ENCODE measurements at places on chromosomes 1 and 21.

DNA sequence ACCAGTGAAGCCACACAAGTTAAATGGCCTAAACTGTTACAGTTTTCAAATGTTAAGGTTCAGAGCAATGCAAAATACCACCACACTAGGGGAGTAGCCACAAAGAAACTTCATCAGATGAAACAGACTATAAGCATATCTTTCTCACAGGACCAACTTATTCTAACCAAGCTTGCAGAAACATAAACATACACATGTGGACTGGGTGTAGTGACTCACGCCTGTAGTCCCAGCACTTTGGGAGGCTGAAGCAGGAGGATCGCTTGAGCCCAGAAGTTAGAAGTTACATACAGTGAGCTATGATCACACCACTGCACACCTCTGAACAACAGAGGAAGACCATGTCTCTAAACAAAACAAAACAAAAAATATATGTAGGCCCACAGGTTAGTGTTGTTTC is 17.3 kb downstream of the WDR47 start:
- peak; percentile 6 for DNase-seq

DNA sequence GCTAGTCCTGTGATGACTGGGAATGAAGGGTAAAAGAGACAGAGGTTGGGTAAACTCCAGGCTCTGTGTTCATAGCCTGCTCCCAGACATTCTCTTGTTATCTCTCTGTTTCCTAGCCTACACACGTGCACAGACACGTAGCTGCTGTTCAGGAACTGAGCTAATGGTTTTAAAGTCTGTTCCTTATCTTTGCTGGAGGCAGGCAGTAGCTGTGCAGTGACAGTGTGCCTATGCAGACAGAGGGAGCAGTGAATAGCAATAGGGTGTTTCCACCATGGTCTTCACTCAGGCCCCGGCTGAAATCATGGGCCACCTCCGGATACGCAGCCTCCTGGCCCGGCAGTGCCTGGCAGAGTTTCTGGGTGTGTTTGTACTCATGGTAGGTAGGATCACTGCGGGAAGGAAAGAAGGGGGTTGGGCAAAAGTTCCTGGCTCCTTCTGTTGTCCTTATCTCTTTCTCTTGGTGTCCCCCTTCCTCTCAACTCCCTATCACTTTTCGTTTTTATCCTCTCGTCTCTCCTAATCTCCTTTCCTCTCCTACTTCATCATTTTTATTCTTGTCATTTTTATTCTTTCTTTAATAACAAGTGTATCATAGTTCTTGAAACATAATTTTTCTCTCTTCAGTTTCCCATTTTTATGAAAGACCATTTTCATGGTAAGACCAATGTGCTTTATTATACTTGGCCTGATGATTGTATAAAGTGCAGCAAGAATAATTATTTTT is at the start of gene AQP10:
AQP10 (plus strand) TSS at position 212 of the 727 bp plus-strand sequence; CDS start at position 275, 63 bp downstream.
- DNase-seq, result no peak

DNA sequence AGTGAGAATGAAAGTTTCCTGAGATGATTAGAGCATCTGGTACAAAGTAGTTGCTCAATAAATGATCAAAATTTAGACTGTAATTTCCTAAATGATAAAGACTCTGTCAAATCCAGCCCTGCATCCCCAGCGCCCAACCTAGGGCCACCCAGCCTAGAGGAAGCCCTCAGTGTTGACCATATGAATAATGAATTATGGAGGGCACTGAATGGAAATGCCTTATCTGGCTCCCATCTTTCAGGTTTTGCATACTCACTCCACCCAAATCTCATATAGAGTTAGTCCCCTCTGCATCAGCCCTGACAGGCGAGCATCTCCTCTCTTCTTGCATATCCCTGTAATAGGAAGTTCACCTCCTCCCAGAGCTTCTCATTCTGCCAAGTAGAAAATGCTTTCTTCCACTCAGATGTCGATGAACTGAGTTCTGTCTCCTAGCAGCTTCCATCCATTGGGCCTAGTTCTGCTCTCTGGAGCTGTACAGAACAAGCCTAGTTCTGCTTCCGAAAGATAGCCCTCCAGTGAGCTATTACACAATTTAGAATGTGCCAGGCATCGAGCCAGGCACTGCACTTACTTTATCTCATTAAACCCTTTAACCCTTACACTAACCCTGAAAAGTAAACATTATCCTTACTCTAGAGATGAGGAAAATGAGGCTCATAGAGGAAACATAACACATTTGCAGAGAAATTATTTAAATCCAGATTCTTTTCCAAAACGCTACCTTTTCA is 20.9 kb downstream of the COA7 start:
- no peak for DNase-seq

GRCh38 chr21:43024439-43025136 is 50.2 kb downstream of the PKNOX1 start:
- no peak for DNase-seq

DNA sequence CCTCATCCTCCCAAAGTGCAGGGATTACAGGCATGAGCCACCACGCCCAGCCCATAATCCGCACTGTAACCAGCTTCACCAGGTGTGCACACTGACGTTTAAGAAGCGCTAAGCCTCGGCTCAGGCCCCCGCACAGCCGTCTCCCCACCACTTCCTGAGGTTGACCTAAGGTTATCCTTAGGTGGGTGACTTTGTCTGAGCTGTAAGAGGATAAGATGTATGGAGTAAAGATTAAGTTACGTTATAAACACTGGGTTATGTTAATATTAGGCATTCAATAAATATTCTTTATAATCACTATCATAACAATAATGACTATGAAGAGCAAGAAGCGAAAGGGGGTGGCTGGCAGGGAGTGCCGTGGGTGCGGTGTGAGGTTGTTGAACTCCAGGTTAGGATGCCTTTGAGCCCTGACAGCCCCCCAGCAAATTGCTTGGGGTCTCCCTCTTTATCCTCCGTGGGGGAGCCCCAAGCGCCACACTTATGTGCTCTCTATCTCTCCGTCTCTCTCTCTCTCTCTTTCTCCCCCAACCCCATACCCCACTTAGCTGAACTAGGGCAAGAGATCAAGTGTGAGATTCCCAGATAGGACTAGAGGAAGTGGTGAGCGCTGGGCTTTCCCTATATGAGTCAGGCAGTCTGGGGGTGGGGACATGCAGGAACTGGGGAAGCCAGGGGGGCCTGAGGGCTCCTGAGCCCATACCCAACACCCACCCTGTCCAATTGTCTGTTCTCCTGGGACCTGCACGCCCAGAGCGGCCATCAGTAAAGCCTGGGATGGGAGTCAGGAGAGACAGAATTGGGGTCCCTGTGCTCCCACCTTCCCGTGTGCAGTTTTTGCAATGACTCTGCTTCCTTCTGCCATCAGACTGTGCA is 7.6 kb downstream of the EFHD2 start:
- peak; percentile 68 for DNase-seq

GRCh38 chr21:42051788-42052187 is 19.3 kb upstream of the UMODL1 start:
- DNase-seq, result no peak

DNA sequence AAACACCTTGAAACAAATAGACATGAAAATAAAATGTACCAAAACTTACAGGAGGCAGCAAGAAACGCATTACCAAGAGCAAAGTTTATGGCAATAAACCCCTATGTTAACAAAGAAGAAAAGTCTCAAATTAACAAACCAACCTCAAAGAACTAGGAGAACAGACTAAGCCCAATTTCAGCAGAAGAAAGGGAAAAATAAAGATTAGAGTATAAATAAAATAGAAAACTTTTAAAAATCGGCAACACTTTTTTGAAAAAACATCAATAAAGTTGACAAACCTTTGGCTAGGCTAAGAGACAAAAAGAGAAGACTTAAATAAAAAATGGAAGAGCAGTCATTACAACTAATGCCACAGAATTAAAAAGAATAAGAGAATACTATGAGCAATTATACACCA is 42.7 kb downstream of the SLC30A10 start:
- DNase-seq, result no peak

- DNase-seq, result no peak
Measured at GRCh38 chr1:220726634-220727033, 21.5 kb upstream of the MTARC2 start.

GRCh38 chr21:16389643-16390042 is 659.9 kb downstream of the USP25 start:
- DNase-seq, result no peak

GRCh38 chr1:58006421-58007046 is 540.0 kb downstream of the OMA1 start:
- DNase-seq, result no peak

DNA sequence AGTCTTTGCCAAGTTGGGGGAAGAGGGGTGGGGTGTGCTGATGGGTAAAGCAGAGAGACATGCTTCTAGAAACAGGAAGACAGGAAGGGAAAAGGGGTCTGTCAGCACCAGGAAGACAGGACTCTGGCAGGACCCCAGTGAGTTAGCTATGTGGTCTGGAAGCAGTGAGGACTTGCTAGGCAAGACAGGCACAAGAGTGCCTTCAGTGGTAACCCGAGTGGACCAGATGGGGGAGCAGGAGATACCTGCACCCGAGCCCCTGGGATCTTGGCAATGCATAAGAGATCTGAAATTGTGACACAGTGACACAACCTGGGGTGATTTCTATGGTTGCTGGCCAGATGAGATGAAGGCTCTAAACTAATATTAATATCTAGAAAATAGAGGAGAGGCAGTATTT is 7.0 kb downstream of the TLR5 start:
- no peak for DNase-seq

GRCh38 chr1:87132284-87132870 is 196.3 kb upstream of the LMO4 start:
- no peak for DNase-seq

DNA sequence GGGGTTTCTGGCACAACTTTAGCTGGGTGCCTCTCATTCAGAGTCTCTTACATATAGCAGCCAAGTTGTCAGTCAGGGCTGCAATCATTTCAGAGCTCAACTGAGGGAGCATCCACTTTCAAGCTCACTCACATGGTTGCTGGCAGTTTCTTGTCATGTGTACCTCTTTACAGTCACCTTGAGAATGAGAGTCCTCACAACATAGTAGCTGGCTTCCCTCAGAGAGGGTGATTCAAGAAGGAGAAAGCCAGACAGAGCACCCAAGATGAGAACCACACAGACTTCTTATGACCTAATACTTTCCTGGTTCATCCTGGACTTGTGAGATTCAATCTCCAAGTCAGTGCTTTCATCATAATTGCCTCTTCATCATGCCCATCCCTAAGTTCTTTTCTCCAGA is 57.2 kb downstream of the DPT start:
- no peak for DNase-seq

GRCh38 chr1:161037661-161038522 is 872 bp downstream of the TSTD1 start:
- no peak for DNase-seq

DNA sequence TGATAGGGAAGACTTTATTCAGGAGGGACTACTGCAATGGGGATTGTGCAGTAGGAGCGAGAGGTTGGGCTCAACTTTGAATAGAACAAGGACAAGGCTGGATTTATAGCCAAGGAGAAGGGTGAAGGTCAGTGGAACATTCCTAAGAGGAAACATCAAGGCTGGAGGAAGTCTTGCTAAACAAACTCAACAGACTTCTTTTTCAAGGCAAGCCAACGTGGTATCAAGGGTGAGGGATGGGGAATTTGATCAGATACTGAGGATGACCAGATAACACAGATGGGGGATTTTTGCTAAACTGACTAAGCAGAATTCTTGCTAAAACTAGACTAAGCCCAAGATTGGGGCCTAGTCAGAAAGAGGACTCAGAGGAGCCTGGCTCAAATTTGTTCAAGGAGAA is 107.3 kb downstream of the DUSP10 start:
- DNase-seq, result no peak

- peak; percentile 4 for DNase-seq
Measured at GRCh38 chr1:19557609-19558051, 72.3 kb upstream of the CAPZB start.

- no peak for DNase-seq
Measured at GRCh38 chr1:23039308-23039826, 20.1 kb downstream of the KDM1A start.

DNA sequence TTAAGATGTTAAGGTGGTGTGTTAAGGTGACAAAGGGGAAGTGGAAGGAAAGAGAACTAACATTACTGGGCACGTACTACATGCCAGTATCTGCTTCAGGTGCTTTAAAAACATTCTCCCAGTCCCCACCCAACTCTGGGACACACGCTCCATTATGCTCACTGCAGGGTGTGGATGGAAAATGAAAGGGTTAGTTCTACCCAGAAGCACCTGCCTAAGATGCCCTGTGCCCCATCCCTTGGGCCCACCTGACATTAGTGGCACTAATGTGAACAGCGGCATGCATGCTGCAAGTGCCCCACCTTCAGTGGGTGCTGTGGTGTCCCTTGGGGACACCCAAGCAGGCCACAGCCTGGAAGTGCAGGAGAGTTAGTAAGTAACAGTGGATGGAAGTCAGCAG is 82.9 kb upstream of the CXADR start:
- no peak for DNase-seq

DNA sequence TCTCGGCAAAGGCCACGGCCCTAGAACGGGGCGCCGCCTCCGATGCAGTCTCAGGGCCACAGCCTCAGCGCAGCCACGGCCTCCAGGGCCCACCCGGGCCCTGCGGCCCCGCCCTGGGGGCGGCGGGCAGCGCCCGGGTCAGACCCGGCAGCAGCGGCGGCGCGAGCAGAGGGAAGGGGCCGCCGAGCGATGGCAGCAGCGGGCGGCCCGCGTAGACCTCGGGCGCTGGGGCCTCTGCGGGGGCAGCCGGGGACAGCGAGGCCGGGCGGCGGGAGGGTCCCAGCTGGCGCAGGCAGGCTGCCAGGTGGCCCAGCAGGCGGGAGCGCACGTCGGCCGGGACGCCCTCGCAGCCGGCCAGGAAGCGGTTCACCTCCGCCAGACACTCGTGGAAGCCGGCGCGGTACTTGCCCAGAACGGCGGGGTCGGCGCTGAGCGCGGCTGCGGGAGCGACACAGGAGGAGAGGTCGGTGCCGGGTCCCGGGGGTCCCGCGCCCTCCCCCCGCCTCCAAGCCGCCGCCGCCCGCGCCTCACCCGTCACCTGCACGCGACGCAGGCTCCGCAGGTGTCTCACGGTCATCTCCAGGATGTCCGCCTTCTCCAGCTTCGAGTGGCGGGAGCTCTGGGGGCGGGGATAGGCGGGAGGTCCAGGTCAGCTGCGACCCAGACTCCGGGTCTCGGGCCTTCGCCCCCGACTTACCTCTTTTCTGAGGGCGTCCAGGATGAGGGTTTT is 737 bp downstream of the HES4 start:
- no peak for DNase-seq

- DNase-seq, result no peak
Measured at GRCh38 chr1:244087611-244088010, 36.5 kb downstream of the ZBTB18 start.

- peak; percentile 9 for DNase-seq
Measured at GRCh38 chr1:64892576-64893573, 73.5 kb downstream of the JAK1 start.

GRCh38 chr1:5343256-5344020 is 648.8 kb downstream of the NPHP4 start:
- DNase-seq, result no peak

GRCh38 chr21:31347435-31348032 is 3.5 kb upstream of the TIAM1 start:
- DNase-seq, result no peak
